ENCODE measurements at places on chromosomes 1 and 21. TPM values are rescaled to one million over a fixed set of nuclear protein-coding genes. Genes with fewer than 3 reads are reported as not detected.
A peak's percentile ranks its signal among the peaks of the same experiment; 100 is the strongest.

The LENEP gene
- total RNA-seq, result not detected

The HES2 gene
- 0.03 TPM for total RNA-seq

The PAQR6 gene
- total RNA-seq, result 0.32 TPM

The TMPRSS15 gene
- not detected for total RNA-seq

The HSD3B1 gene
- not detected for total RNA-seq

The PRAMEF33 gene
- not detected for total RNA-seq

The PADI2 gene
- total RNA-seq, result not detected

DNA sequence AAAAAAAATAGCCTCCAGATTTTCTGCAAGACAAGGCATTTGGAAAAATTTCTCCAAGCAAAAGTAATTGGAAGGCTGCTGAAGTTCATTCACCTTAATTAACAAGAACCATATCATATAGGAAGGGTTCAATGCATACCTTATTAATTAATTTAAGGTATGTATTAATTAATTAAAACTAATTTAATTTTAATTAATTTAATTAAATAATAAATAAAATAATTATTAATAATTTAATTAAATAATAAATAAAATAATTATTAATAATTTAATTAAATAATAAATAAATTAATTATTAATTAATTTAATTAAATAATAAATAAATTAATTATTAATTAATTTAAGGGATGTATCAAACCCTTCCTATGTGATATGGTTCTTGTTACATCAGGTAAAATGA lies 7.9 kb downstream of the OR2L13 start:
- DNase-seq, result no peak

DNA sequence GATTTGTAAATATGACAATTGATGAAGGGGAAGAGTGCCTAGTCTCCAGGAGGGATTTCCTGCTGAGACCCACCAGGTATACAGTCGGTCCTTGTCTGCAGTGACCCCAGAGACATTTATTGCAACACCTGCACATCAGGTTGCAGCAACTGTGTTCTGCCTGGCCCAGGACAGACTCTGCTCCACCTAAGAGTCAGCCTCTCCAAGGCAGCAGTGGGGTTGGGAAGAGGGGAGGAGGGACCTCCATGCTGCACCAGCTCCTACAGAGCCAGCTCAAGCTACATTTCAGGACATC lies 120.4 kb upstream of the IRF2BP2 start:
- DNase-seq, result no peak

GRCh38 chr1:210293171-210293607 lies 35.5 kb upstream of the HHAT start:
- peak; percentile 23 for DNase-seq

- DNase-seq, result no peak
Observed at GRCh38 chr1:5720936-5721335, 271.3 kb downstream of the NPHP4 start.

DNA sequence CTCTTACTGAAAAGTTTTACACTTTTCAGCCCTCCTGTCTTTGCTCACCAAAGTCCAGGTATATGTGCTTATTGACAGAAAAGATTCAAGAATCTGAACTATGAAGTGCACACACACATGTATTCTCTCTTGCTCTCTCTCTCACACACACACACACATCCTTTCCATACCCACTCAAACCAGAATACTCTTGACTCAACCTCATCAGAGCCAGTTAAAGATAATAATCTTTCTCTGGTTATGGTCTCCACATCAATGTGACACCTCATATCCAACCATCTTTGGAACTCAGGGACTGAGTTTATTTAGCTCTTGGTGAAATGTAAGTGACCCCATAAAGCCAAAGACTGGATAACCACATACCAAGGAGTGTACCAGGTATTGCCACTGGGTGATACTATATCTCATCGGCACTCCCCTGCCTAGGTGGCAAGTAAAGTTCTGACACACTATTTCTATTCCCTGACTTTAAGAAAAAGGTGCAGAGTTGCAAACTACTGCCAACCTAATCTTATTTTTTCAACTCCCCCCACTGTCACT lies 24.9 kb upstream of the RGS8 start:
- no peak for DNase-seq

DNA sequence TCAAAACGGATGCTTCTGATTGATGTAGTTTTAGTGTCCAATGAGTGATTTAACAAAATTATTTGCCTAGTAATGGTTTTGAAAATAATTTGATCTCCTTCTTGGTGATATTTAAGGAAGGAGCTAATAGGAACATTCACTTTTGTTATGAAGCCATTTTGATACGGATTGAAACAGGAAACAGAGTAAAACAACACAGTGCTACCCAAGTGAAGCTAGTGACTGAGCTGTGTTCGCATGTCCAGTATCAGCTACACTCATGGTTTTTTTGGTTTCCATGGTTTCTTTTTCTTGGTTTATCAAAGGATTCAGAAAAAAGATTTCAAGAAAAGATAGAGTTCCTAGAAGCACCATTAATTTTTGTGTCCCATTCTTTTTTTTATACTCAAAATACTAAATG lies 40.1 kb upstream of the PLEKHO1 start:
- no peak for DNase-seq

- DNase-seq, result no peak
Observed at GRCh38 chr1:177979272-177979671, 9.4 kb upstream of the SEC16B start.

DNA sequence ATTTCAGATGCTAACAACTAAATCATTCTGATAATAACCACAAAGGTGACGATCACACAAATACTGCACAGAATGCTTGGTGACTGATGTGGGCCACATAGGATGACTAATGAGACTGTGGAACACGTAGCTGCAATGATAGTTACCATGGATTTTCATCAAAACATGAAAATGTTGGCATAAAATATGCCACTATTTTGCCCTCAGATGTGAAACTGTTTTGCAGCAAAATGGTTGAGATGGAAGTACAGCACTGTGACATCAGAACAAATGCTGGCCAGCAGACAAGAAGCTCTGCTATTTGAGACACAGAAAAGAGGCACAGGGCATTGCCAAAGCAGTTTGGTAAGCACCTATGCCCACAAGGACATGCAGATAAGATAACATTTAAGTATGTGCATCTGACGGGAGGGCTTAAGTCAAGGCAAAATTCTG lies 83.8 kb downstream of the NIBAN1 start:
- DNase-seq, result no peak

GRCh38 chr1:4605158-4605557 lies 49.3 kb upstream of the AJAP1 start:
- DNase-seq, result no peak

DNA sequence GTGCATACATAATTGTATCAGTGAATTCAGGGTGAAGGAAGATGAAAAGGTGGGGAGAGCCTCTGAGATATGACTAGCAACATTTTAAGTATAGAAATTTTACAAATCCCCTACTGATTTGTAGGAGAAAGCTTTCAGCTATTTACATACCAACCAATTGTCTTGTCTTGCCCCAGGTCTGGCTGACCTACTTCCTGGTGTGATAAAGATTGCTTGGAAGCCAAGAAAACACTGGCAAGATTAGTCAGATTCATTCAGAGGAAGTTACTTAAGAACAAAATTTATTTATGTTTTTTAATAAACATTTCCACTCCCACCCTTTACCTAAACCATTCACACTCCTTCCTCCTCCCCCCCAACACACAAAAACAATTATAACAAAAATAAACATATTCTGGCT lies 17.5 kb downstream of the PTGS2 start:
- DNase-seq, result no peak

All from SJSA1 (cell line).